ENCODE measurements at places on chromosomes 3 and 15.

DNA sequence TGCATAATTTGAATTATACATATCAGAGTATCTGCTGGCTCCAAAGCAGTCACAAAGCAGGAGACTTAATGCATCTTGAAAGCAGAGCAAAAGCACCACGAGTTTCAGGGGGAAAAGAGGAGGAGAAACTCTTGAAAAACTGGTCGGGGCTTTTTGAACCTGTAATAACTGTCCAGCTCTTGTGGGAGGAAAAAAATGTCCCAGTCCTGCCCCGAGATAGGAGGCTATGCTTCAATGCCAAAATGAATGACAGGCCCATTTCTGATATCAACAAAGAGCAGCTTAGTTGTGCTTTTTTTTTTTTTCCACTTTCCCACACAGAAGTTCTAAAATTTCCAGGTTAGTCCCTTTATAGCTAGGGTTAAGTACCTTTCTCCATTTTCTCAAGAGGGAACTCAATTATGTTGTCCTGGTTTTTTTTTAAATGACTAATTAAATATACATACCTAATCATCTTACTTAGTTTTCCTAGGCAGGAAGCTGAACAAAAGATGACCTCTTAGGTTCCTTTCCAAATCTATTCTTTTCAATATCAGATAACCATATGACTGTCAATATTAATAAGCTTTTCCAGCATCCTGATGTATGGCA is 120.2 kb downstream of the TFDP2 start:
- no peak for DNase-seq

GRCh38 chr15:72421484-72421883 is 23.4 kb downstream of the TMEM202 start:
- DNase-seq = no peak

GRCh38 chr15:92984161-92984560 is 84.0 kb downstream of the CHD2 start:
- no peak for DNase-seq

GRCh38 chr15:62648954-62649353 is 393.6 kb upstream of the TPM1 start:
- DNase-seq = no peak

DNA sequence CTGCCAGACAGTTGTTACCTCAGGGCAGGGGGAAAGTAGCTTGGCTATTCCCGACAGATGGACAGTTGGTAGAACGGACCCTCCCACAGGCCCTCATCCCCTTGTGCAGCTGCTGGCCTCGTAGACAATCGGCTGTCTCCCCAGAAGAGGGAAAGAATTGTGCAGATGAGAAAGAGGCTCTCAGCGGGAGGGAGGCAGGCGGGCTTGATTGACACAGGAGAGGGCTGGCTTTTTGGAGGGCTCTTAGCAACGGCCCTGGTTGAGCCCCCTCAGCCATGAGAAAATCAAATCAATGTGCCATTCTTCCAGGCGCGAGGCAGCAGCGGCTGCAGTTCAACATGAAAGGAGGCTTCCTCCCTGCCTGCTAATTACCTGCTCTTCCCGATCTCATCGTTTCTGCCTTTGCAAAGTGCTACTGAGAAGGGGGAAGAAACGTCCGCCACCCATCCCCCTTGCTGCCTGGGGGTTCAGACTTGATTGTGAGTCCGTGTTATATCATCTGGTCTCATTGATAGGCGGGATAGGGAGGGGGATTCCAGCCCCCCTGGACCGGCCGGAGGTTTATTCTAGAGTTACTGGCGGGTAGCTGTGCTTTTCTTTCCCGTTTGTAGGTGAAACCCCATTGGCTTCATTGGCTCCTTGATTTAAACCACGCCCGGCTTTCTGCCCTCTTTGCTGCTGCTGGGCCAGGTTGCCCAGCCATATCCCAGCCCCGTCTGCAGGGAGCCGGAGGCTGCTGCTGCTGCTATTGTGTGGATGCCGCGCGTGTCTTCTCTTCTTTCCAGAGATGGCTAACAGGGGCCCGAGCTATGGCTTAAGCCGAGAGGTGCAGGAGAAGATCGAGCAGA is at the start of gene TAGLN3:
TAGLN3 (plus strand) TSS at position 287 of the 848 bp plus-strand sequence; CDS start at position 788, 501 bp downstream.
- no peak for DNase-seq

DNA sequence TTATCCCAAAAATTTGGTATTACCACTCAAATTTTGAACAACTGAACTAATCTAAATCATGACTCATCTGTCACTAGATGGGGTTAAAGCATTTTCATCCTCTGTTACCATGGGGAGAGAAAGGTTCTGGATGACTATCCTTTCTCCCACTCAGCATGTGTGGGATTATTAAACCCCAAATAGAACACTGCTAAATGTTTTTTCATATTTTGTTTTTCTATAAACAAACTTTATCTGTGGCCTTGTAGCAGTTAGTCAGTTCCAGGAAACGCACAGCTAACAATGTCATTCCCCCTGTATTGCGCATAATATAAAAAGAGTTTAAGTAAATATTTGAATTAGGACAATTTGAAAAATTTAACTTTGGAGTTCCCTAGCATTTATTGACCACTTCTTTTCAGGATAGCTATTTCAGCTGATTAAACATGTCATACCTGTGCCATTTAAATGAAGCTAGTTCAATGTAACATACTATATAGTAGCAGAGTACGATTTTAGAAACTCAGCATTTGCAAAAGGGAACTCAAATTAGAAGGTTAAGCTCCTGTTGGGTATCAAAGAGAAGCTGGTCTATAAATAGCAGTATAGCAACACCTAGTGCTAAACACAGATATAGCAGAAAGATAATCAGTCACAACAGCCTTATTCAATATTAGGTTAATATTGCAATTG is 9.2 kb upstream of the TMEM212 start:
- DNase-seq = no peak

DNA sequence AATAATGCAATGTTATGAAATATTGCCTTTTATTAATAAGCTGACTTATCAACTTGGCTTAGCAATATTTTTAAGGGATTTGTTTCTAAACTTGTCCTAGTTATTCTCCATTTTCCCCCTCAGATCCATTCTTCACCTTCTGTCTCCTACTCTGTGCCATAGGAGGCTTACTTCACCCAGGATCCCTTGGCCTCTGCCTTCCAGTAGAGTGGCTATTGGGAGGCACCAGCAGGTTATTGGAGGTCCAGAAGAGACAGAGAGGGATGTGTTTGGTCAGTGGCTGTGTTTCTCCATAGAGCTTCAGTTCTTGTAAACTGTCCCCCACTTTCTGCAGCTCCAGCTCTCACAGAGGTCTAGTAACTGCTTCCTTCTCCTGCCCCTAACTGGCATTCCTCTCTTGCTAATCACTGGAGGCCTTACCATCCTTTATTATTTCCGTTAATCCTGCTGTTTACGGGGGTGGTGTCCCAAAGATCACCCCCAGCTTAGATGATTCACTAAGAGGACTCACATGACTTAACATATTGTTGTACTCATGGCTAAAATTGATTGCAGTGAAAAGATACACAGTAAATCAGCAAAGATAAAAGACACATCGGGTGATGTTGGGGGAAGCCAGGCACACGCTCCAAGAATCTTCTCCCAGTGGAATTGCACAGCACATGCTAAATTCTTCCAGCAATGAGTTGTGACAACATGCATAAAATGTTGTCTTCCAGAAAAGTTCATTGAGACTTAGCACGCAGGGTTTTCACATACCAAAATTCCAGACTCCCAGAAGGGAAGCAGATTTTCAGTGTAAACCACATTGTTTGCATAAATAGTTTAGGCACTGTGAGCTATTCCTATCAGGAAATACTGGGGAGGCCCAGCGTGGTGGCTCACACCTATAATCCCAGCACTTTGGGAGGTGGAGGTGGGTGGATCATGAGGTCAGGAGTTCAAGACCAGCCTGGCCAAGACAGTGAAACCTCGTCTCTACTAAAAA is 67.5 kb downstream of the RPL22L1 start:
- DNase-seq = no peak

DNA sequence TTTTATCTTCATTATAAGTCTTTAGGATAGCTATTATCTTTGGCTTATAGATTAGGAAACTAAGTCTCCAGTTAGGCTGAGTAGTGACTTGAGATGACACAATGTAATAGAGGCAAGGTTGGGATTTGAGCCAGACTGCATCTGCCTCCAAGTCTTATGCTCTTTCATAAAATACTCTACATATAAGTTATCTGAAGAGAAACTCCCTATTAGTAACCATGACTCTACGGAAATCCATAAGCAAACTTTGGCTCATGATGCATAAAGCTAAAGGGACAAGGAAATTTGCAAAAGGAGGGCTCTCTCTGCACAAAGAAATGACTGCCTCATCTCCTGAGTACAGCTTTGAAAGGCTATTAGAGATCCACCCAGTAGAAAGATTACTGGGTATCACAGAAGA is 77.6 kb upstream of the FRMD4B start:
- no peak for DNase-seq

DNA sequence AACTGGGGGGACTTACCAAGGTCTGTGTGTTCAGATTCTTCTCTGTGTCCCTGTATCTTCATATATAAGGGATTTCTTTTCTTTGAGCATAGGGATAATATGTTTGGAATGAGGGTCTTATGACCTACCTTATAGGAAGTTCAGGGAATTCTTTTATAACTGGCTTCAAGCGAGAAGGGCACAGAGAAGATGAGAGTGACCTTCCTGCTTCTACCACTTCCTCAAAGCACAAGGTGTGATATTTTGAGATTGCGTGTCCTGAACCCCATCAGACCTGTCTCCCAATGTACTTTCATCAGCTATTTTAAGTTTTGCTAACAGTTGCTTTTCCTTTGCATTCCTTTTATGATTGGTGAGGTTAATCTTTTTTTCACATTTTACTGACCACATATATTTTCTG is 3.1 kb upstream of the PSMD6 start:
- DNase-seq = no peak

DNA sequence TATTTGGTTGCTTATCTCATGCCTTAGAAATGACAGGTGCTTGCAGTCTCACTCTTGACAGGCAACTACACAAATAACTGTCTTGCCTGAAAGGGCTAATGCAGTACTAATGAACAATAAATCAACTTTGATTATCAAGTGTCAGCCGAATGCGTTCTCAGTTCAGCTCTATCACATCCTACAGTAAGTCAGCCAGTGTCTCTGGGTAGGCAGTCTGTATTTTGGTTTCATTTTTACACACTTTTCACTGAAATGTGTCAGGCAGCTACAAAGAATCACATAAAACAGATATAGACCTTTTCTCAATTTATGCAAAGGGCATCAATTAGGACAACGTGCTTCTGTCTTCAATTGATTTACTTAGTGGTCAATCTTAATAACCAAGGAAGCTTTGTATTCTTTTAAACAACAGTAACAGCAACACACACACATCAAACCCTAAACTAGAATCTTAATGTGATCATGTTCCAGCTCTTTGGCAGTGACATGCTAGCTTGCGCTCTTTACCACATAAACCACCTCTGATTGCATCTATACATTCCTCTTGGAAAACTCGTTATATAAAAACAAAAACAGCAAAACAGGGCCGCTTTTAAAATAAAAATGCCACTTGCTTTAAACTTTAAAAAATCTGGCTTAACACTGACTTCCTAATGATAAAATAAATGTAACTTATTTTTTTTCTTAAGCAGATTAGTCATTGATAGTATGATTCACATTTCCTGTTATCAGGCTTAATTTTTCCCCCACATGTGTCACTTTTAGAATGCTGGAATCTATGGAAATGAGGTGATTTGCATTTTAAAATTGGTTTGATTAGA is 520.4 kb downstream of the FOXP1 start:
- DNase-seq = no peak

DNA sequence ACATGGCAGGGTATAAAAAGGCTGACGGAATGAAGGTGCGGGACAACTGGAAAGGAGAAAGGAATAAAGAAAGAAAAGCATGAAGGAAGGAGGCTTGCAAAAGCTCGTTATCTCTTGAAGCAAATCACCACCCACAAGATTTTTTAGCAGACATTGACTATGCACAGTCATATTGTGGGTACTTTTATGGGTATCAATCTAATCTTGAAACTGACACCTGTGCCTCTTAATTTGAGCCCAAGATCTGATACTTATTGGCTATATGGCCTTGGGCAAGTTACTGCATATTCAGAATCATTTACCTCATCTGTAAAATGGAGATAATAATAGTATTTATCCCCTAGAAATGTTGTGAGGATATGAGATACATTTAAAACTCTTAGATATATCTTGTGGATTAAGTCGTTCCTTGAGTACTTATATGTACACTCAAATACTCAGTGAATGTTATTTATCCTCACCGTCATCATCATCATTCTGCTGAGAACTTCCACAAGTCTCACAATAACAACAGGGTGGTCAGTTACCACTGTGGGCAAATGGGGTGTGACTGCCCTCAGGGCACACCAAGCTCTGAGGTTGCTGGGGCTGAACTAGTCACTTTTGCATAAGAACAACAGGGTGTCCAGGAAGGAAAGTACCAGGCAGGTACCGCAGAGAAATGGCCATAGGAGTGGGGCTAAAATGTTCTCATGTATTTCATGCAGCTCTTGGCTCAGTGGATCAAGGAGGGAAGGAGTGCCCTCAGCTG is 266.1 kb downstream of the SLC9A9 start:
- DNase-seq = no peak

DNA sequence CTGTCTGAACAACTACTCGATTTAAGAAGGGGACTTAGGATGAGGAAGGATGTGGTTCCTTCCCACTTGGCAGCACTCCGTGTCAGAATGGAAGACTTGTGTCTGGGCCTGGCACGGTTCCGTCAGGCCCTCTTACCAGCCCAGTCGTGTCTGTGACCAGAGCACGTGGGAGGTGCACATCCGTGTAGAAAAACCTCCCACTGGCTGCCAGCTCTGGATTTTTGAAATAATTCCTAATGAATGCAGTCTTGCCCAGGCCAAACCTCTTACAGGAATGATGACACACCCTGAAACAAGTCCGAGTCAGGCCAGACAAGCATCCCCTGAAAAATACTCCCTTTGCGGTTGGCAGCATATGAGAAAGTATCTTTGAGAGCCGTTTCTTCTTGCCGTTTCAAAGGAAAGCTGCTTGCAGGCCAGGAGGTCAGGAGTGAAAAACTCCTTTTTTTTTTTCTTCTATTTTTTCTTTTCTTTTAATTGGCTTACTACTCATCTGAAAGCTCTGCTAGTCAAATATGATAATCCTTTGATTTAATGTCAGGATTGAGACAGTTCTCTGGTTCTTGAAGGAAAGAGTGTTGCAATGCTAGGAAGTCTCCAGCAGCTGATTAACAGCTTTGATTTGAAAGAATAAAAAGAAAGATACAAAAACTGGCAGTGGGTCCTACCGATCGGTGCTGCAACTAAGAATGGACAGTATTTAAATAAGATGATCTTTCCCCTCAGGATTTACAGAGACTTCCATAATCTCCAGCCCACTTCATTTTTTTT is 19.8 kb downstream of the IL1RAP start:
- DNase-seq = no peak

GRCh38 chr3:15796771-15797641 is 773 bp downstream of the ANKRD28 start:
- peak; percentile 20 for DNase-seq

- DNase-seq = no peak
Observed at GRCh38 chr3:40939030-40939740, 260.1 kb upstream of the CTNNB1 start.

DNA sequence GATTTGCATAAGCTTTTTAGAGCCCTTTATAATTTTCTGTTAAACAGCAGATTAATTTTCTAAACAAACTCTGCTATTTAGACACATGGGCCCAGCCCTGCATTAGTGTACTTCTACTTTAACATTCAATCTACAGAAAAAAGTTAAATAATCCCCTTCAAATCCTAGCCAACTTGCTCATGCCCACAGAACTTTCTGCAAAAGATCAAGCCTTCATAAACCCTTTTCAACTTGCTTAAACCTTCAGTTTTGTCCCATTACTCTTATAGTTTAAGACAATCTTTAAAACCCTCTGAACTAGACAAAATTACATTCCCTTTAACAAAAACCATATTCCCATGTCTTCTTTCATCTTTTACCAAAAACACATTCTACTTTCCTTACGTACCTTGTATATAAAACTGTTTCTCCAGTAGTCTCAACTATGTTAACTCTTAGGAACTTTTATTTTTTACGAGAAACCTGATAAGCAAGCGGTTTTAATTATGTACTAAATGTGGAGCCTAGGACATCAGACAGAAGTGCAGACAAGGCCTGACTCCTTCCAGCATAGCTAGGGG is 25.2 kb upstream of the ADGRG7 start:
- DNase-seq = no peak
